OCI-LY7 (cell line): ENCODE measurements at places on chromosomes 3 and 15. TPM values are rescaled to one million over a fixed set of nuclear protein-coding genes. Genes with fewer than 3 reads are reported as not detected.

LIPC gene
- not detected in 2 replicates for total RNA-seq

SLC24A5 gene
- total RNA-seq, result not detected in 2 replicates

PLA1A gene
- total RNA-seq, result not detected in 2 replicates

MOBP gene
- total RNA-seq, result not detected in 2 replicates

DLL4 gene
- total RNA-seq, result 0.15 TPM in 1 of 2 replicates, not detected in the other

ZNF502 gene
- total RNA-seq, result not detected in 2 replicates

EXD1 gene
- not detected in 2 replicates for total RNA-seq

IQCF5 gene
- total RNA-seq, result not detected in 2 replicates

BUB1B gene
- 162 and 166 TPM in 2 replicates for total RNA-seq

DNA sequence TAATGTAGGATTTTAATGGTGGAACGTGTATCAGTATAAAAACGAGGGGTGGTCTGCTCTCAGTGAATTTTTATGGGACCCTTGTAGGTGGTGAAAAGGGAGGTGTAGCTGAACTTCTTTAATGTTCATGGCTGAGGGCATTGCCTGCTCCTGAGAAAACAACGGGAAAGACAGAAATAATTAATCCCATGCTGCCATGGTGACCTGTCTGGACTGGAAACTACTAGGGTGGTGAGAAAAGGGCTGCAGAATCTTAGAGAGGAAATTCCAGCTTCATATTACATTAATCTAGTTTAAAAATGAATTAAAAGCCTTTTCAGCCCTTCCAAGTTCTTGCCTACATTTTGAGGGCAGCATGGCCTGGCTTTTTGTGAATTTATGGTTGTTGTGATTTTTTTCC is 47.6 kb downstream of the ZBTB38 start:
- DNase-seq, result no peak

DNA sequence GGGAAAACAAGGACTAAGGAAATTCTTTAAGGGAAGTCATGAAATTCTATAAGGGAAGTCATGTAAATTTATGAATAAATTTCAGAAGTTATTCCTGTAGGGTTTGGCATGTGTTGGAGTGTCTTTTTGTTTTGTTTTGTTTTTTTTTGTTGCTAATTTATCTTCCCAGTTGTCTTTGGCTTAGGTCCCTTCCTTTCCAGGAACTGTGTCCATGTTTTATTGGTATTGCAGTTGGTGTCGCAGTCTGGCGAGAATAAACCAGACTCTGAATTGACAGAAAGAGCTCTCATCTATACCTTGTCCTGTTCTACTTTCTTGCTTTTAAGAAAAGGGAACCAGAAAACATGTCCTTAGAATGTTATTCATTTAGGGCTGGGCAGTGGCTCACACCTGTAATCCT is 57.6 kb downstream of the SGO1 start:
- DNase-seq, result no peak

DNA sequence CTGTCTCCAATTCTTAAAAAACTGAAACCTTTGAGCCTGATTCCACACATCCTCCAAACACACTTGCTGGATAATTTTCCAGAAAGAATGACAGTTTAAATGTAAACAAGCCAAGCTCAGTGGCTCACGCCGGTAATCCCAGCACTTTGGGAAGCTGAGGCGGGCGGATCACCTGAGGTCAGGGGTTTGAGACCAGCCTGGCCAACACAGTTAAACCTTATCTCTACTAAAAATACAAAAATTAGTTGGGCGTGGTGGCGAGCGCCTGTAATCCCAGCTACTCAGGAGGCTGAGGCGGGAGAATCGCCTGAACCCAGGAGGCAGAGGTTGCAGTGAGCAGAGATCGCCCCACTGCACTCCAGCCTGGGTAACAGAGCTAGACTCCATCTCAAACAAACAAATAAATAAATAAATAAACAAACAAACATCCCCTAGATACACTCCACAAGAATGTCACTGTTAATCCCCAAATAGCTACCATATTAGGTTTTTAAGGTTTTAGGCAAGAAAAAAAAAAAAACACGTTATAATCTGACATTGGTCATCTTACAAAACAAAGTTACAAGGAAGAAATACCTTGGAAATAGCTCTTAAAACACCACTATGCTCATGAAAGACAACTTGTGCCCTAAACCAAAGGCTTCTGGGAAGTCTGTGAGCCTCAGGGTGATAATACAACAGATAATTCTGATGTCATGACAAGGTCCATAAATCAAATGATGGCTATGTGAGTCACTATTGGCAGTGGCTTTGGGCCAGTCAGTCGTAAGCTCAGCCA is 13.2 kb downstream of the TNIK start:
- DNase-seq, result no peak

DNA sequence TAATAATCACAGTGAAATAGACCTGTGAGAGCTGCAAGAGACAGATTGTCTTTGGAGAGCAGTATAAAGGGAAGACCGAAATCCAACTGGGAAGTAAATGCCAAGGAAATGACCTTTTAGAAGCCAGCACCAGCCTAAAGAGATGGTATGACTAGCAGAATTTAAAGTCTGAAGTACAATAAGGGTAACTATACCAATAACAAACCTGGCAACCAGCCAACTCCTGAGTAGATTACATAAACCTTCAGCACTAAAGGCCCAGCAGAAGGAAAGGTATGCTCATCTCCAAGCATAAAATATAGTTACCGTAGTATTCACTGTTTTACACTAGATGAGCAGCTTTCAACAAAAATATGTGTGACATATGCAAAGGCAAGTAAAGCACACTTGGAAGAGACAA is 155.1 kb upstream of the SATB1 start:
- peak; percentile 21 for DNase-seq

DNA sequence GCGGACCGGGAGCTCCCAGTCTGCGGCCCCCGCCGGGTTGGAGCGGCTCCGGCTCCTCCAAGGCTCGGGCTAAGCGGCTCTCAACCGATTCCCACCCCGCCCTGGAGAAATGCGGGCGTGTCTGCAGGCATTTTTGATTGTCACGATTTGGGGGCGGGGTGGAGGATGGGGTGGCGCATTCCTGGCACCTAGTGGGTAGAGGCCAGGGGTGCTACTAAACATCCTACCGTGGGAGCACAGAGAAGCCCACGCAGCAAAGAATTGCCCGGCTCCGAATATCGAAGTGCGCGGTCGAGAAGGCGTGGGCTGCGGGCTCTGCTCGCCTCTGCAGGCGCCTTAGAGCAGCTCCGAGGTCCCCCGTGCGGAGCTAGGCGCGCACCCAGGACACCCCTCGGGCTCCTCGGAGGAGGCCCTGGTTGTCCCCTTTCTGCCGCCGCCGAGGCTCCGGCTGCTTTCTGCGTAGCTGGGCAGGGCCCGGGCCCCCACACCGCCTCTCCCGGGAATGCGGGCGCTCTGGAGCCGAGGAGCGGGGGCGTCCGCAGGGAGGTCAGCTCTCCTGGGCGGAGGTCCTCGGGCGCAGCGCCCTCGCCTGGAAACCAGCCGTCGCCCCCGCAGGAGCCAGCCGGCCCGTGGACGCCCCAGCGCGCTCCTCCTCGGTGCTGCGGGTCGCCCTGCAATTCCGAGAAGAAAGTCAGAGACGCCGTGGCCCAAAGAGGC is 16.5 kb upstream of the LAMP3 start:
- DNase-seq, result no peak

- peak; percentile 98 for DNase-seq
These were observed at the start of gene IQGAP1 for GRCh38 chr15:90387534-90388461. IQGAP1 (plus strand) TSS chr15:90388242; CDS start chr15:90388342, 100 bp downstream.

DNA sequence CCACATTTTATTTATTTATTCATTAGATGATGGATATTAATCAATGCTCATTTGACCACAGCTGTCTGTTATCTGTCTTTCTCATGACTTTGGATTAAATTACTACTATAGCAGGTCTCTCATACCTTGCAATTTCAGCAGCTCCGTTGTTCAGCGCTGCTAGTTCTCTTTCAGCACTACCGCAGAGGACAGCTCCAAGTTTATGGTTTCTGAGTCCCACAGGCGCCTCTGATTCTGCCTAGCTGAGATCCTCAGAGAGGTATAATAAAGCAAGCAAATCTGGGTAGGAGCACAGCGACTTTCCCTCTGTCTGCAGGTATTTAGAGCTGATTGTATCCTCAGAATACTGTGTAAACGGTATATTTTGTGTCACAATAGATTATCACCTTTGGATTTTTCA is 204.9 kb downstream of the CNTN4 start:
- DNase-seq, result no peak

- DNase-seq, result no peak
These were observed 534.1 kb upstream of the KCNMB2 start for GRCh38 chr3:178002113-178002512.

- no peak for DNase-seq
These were observed 5.3 kb upstream of the APEH start for GRCh38 chr3:49668861-49669260.

DNA sequence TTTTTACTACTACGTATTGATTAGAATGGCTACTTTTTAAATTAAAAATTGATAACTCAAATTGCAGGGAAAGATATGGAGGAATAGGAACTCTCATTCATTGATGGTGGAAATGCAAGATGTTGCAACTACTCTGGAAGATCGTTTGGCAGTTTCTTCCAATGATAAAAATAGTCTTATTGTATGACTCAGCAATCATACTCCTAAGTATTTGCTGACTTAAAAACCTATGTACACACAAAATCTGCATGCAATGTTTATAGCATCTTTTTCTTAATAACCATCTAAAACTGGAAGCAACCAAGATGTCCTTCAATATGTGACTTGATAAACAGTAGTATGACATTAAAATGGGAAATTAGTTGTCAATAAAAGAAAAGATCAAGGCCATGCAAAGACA is 87.4 kb upstream of the LRRC3B start:
- no peak for DNase-seq
